ENCODE measurements at places on chromosomes 16 and 17.

DNA sequence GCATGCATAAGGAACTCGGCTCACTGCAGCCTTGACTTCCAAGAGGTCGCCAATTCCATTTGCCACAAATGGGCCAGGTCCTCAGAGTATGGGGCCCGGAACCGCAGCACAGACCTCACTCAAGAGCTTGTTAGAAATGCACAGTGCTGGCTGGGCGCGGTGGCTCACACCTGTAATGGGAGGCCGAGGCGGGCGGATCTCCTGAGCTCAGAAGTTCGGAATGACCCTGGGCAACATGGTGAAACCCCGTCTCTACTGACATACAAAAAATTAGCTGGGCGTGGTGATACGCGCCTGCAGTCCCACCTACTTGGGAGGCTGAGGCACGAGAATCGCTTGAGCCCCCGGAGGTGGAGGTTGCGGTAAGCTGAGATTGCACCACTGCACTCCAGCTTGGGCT is 19.6 kb upstream of the N4BP1 start:
- no peak for DNase-seq

DNA sequence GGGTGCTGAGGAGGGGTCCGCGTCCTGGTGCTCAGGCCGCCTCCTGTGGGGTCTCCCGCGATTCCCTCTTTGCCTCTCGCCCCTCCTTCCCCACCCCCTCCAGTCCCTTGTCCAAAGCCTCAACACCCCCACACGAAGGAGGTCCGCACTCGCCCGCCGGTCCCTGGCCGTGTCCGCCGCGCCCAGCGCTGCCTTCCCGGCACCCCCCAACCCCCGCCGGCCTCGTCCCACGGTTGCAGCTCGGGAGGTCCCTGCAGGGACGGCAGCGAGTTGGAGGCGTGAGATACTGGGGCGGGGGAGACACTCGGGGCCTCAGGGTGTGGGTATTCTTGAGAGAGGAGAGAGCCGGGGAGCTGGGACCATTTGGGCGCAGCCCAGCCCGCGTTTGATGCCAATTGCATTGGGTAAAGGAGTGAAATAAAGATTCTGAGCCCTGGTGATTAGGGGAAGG is 468 bp downstream of the FLYWCH2 start:
- peak; percentile 66 for DNase-seq

DNA sequence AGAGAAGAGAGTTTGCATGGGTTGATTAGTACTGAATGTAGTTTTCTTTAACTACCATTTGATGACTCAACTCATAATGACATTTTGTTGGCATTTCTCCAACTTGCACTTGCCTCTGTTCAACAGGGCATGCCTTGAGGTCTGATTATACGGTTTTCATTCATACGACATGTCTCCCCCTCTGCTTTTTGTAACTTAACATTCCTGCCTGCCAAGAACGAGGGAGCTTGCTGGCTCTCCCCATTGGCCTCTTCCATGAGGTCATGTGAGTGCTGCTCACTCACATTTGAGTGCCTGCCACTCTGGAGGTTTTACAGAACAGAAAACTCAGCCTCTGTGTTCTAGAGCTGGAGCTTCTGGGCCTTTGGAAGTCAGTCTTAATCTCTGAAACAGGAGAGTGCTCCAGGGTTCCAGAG is 19.7 kb downstream of the MAP2K6 start:
- peak; percentile 81 for DNase-seq

GRCh38 chr16:75997606-75998005 is 271.3 kb upstream of the CPHXL start:
- DNase-seq: no peak

DNA sequence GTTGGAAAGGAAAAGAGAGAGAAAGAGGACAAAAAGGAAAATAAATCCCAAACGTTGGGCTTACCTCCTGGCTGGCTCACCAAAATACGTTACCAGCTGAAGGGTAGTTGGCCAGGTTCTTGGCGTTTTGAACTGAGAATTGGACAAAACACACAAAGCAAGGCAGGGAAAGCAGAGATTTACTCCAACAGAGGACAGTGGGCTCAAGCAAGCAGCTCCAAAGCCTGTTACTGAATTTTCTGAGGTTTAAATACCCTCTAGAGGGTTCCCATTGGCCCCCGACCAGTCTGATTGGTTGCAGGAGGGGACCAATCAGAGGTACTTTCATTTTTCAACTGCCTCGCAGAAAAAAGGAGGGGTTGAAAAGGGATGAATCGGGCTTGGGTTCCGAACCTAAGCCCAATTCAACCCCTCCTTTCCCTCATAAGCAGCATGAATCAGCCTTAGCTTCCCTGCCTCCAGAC is 55.6 kb upstream of the ALOX12 start:
- no peak for DNase-seq

GRCh38 chr17:82245134-82246039 is 16.5 kb downstream of the SLC16A3 start:
- no peak for DNase-seq

- DNase-seq: peak; percentile 39
These were observed 73.3 kb downstream of the AKAP1 start for GRCh38 chr17:57158325-57158724.

Data from astrocyte of the hippocampus (primary cell).